Fibroblast of villous mesenchyme (primary cell): ENCODE measurements at places on chromosomes 12 and 14. TPM values are rescaled to one million over a fixed set of nuclear protein-coding genes. Genes with fewer than 3 reads are reported as not detected.

The PLA2G1B gene
- total RNA-seq, result not detected in 2 replicates

The EID3 gene
- total RNA-seq, result 11.6 and 25.0 TPM in 2 replicates

DNA sequence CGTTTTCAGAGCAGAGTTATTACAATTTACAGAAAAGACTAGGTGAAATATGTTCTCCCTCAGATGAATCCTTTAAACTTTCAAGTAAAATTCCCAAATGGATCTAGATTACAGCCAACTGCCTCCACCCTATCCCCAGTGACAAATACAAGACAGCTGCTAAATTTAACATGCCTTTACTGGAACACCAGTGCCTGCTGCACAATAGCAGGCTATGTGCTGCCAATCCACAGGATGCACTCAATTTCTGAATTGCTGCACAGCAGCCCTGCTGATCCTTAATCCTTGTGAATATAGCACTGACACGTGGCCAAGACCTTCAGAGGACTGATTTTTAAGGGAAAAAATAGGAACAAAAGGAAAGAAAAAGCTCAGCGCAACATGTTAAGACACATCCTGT is 128.9 kb downstream of the CCER1 start:
- no peak for DNase-seq

The SMIM41 gene
- total RNA-seq, result 0.32 and 0.43 TPM in 2 replicates
